Panc1 (cell line): ENCODE measurements at places on chromosomes 16 and 17. TPM values are rescaled to one million over a fixed set of nuclear protein-coding genes. Genes with fewer than 3 reads are reported as not detected.

Gene PRM3
- not detected for total RNA-seq

Gene PRPF8
- 296 TPM for total RNA-seq

GRCh38 chr17:44065668-44066203 lies 735 bp downstream of the LSM12 start:
- H3K4me3 ChIP-seq: peak overlapping the region; percentile 70
- peak overlapping the region; percentile 88 for H3K27ac ChIP-seq
- no peak for DNase-seq

DNA sequence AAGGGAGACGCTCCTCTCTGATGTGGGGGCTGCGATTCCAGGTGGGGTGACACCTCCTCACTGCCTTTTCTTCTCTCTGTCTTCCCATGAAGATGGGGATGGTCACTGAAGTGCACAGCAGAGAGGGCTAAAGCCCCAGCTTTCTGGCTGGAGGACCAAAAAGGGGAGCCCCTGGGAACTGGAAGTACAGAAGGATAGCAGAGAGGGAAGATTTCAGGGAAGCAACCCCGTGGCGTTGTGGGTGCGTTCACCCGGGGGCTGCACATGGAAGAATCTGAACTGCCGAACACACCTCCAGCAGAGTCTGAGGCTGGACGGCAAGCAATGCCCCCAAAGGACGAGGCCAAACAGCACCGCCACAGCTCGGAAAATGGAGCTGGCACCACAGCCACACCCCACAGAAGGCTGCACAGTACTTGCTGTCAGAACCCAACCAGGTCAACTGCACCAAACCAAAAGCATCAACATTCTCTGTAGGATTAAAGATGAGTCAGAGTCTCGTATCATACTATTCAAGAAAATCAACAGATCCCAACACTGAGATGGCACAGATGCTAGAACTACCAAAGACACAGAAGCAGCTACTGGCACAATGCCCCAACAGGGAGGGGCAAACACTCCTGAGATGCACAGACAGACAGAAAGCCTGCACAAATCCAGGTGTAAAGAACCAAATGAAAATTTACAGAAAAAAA lies 49.9 kb downstream of the MAP1LC3B start:
- no peaks in the 10 kb centered on the region for H3K27me3 ChIP-seq
- no peak overlapping the region for H3K27ac ChIP-seq
- H3K4me3 ChIP-seq: no peak overlapping the region
- no peaks in the 10 kb centered on the region for H3K4me1 ChIP-seq
- H3K36me3 ChIP-seq: peaks cover under 1% of the 10 kb centered on the region; the same call in 1 of the 2 replicates
